Stimulated activated CD8-positive, alpha-beta memory T cell treated with anti-CD3 and anti-CD28 coated beads, Interleukin-4, amount 100 ng/mL, for 1 hour (primary cell): ENCODE measurements at places on chromosomes 16 and 17.

DNA sequence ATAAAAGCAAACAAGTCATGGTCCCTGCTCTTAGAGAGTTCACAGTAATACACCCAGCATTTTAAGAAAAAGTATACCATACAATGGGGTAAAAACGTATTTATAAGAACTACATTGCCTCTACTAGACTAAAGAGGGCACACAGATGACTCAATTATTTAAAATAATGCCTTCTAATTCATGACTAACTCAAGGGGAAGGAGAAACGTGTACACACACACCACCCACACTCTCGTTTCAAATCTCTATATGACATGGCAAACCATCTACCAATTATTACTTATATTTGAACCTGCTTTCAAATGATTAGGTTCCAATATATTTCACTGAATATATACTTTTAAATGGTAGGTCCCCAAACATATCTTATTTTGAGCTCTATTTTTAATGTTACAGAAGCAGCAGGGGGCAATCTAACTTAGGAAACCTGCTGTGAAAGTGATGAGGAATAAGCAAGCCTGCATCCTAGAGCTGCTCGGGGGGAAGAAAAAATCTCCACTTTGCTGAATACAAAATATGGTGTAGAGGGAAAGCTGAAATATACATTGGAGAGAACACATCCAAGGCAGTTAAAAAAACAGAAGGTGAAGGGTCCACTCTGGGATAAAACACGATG, 232.4 kb upstream of the PSMD7 start:
- no peak for DNase-seq

DNA sequence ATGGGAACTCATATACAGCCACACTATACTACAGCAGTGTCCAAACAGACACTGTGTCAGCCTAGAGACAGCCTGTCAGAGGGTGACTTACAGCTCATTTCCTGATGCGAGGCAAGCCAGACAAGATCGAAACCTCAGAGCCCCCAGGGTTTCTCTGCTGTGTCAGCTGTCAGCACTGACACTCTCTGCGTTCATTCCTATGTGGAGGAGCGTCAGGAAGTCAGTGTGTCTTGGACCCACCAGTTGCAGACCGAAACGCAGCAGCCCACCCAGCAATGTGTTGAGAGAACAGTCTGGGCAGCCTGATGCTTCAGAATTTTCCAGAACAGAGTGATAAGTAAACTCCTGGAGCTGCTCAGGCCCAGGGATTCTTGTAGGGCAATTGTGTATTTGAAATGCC, 20.6 kb upstream of the MAPT start:
- DNase-seq, result no peak

DNA sequence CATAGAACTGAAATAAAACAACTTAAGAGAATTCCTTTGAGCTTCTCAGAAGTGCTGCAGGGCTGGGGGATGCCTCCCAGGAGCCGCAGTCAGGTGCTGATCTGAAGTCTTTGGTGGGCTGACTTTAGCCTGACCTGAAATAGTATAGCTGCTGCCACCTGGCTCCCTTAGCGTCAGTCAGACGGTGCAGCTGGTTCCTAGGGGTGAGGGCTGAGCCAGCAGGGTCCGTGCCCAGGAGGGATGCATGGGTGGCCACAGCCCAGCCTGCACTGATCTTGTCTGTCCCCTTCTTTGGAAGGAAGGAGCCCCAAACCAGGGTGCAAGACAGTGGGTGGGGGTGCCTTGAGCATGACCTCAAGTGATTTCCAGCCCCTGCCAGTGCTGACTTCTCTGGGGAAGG, 11.5 kb downstream of the MAPT start:
- DNase-seq, result no peak

- DNase-seq, result no peak
Measured at GRCh38 chr16:11429823-11430222, 84.6 kb downstream of the RMI2 start.

DNA sequence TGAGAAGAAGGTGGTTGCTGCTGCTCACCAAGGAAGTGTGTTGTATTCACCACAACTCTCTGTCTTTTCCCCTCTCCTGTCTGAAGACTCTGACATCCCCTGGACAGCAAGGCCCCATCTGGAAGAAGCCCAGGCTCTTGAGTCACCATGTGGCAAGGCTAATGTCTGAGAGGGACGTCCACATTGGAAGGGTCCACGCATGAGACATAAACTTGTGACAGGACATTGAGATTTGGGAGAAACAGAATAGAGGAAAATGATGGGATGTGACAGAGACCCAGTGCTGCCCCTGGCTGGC, 176.5 kb downstream of the IRF8 start:
- DNase-seq, result no peak
